ENCODE measurements at places on chromosomes 13 and 19. TPM values are rescaled to one million over a fixed set of nuclear protein-coding genes. Genes with fewer than 3 reads are reported as not detected.

Gene PODNL1
- total RNA-seq = 0.58 TPM

Gene ENOX1
- 10.1 TPM for total RNA-seq

Gene ADAT3
- total RNA-seq = 1.3 TPM

Gene SYNGR4
- not detected for total RNA-seq

Gene ZNF841
- total RNA-seq = 43.4 TPM

Gene ZNF578
- total RNA-seq = 6.2 TPM

Gene ZNF264
- 24.9 TPM for total RNA-seq

Gene CDC34
- total RNA-seq = 78.8 TPM

Gene TNNI3
- total RNA-seq = not detected

Gene KLK12
- total RNA-seq = not detected

Gene ERICH6B
- not detected for total RNA-seq

Gene CEACAM3
- total RNA-seq = not detected

Gene PABPC3
- total RNA-seq = under 0.01 TPM

Data from regular cardiac myocyte (primary cell).